ENCODE measurements at places on chromosomes 12 and 14.

GRCh38 chr12:48817873-48818830 lies at the start of gene CACNB3:
CACNB3 (plus strand) TSS chr12:48818496; CDS start chr12:48818930, 434 bp downstream.
- DNase-seq: peak; percentile 23

DNA sequence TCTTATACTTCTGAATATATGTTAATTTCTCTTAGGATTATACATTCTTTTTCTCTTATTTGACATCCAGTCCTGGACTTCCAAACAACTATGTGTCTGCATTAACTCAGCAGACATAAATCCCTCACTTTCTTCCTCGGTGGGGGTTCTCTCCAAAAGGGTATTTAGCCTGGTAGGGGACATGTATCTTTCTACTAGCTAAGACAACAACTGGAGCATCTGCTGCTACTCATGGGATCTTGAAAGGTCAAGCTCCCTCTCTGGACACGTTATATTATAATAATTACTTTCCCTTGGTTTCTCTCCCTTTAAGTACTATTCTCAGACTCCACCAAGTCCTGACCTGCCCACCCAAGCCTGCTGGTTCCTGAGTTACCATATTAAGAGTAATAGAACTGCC lies 983.7 kb upstream of the FLRT2 start:
- no peak for DNase-seq

DNA sequence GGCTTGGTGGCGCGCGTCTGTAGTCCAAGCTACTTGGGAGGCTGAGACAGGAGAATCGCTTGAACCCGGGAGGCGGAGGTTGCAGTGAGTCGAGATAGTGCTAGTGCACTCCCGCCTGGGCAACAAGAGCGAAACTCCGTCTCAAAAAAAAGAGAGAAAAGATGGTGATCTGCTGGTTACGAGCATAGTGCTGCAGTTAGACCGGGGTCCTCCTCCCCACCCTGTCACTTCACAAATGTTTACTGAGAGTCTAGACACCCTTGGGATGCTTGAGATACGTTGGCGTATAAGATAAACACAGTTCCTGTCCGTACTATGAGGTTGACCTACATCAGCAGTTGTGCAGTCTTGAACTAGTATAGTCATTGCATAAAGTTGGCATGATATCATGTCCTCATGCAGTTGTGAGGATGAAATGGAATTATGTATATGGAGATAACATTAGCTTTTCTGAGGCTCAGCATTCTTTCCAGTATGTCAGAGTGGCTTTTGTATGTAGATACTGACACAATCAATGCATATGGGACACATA lies 787 bp downstream of the ACAD10 start:
- no peak for DNase-seq

- no peak for DNase-seq
These were observed 4.2 kb downstream of the MLXIP start for GRCh38 chr12:122082621-122083356.

- DNase-seq: no peak
These were observed 1066.1 kb downstream of the FLRT2 start for GRCh38 chr14:86596024-86596423.

DNA sequence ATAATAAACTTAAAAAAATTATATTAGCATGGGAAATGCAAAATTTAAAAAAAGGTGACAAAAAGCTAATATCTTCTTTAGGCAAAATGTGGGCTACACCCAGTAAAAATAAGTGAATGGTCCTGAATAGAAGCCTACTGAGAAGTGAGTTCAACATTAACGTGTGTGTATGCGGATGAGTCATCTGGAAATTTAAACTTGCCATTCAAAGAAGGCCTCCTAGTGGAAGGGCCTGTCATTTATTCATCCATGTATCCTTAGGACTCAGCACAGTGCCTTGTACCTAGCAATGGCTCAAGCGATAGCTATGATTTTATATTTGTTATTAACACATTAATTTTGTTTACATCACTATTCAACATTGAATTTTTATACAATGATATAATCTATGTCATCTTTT lies 226.2 kb downstream of the NUBPL start:
- no peak for DNase-seq

DNA sequence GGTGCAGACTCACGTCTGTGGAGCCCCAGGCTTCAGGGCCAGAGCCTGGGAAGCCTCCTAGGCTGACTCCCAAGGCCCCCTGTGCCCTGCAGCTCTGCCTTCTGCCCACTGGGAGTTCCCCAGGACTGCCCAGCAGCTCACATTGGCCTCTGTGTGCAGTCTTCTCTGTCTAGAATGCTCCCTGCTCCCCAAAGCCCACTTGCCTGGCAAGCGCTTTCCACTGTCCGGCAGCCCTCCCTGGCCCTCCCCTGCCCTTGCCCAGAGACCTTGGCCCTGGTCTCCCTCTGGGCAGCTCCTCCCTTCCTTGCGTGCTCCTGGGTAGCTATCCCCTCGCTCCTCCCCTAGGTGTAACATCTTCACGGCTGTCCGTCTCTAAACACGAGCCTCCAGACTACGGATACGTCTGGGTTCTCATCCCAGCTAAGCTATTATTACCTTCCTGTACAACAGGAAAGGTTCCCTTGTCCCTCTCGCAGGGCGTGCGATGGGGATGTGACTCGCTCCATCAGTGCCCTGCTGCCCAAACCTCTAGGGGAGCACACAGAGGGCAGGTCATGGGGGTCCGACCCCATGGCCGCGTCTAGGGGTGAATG lies 325.5 kb upstream of the RTL1 start:
- DNase-seq: no peak

DNA sequence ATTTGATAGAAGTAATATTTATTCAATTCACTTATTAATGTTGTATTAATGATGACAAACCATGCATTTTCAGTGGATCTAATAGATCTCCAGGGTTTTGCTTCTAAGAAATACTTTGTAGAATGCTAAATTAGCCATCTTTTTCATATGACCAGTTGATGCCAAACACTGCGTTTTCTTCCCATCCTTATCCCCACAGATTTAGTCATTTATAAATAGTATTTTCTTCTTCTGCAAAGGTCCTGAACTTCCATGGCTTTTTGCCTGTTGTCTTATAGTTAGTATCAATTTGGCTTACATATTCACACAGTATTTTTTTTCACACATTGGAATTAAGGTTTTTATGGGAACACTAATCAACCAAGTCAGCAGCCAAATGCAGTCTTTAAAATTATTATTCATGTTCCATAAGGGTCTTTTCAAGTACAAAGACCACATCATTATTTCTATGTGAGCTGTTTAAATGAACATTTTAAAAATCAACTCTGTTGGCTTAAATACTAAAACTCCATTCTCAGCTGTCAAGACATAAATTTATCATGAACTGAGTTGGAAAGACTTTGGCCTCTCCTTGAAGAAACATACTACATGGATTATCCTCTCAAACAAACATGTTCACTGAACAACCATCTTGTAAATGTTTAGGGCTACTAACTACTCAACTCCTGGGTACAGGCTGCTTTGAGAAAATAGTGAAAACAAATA lies 1278.4 kb upstream of the FLRT2 start:
- no peak for DNase-seq

GRCh38 chr14:55398679-55399078 lies 13.0 kb downstream of the ATG14 start:
- no peak for DNase-seq

GRCh38 chr12:105982022-105982421 lies 156.7 kb downstream of the NUAK1 start:
- no peak for DNase-seq

GRCh38 chr12:89029961-89030360 lies 322.3 kb downstream of the DUSP6 start:
- DNase-seq: no peak

GRCh38 chr14:70086685-70087379 lies 101.9 kb downstream of the SLC8A3 start:
- DNase-seq: peak; percentile 25

DNA sequence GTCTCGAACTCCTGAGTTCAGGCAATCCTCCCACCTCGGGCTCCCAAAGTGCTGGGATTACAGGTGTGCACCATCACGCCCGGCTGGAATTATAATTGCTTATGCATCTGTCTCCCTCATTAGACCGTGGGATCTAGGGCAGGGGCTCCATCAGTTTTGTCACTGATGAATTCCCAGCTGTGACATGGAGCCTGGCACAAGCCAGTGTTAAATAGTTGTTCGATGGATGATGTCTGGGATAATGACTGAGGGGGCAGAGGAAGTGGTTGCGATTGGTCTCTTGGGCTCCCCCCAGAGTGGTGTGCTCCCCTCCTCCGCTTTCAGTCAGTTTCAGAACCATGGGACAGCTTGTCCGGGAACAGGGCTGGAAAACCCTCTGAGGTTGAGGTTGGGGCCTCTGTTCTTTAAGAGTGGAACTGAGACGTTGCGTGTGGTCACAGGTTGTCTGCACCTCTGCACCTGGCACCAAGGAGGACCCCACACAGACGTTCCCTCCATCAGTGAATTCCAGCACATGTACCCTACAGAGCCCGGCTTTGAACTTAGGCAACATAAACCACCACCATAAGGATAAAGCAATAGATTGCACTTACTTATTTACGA lies 30.8 kb upstream of the BATF start:
- no peak for DNase-seq
